ENCODE measurements at places on chromosomes 1 and 21.

- no peak for DNase-seq
Observed at GRCh38 chr1:82045221-82045620, 244.5 kb downstream of the ADGRL2 start.

DNA sequence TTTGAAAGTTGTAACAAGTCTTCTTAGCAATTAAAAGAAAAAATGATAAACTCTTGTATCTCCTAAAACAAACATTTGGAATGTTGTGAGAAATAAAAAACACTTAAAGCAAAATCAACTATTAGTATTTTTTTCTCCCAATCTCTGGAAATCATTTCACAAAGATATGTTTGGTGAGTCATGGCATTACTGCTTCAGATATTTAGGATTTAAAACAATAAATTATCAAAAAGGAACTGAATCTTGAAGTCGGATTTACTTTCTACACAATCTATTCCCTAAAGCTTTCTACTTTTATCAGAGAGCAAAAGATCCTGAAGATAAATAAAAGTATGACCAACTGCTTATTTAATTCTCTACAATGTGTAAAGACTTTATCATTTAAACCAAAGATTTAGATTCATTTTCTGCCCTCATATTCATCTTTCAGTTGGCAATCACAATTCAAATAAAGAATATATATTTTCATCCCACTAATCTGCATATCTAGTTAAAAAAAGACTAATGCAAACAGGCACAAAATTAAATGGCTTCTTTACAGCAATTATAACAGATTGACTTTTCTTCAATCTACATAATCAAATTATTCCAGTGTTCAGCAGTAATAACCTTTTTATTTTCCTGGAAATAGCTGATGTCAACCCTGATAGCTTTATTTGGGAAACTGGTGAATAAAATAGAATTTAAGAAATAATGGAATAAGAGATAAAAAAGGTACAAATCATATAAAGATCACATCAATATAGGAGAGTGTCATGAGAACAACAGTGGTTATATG, 230.0 kb downstream of the COP1 start:
- DNase-seq, result no peak

GRCh38 chr1:20652300-20652699, 8.9 kb downstream of the DDOST start:
- DNase-seq, result no peak

DNA sequence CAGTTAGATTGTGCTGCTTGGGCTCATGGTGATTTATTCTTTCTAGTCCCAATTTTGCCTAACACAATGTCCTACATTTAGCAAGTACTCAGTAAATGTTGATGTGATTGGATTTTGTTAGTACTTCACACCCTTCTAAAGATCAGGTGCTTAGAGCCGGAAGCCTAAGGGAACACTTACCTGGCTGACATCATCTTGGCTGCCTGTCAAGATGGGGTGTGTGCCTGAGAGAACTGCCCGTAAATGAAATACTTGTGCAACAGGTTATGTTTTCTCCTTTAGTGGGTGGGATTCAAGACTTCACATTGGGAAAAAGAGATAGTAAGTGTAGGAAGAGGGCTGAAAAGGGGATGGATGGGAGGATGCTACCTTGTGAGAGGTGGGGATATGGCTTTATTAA, 75.5 kb upstream of the MACF1 start:
- no peak for DNase-seq

DNA sequence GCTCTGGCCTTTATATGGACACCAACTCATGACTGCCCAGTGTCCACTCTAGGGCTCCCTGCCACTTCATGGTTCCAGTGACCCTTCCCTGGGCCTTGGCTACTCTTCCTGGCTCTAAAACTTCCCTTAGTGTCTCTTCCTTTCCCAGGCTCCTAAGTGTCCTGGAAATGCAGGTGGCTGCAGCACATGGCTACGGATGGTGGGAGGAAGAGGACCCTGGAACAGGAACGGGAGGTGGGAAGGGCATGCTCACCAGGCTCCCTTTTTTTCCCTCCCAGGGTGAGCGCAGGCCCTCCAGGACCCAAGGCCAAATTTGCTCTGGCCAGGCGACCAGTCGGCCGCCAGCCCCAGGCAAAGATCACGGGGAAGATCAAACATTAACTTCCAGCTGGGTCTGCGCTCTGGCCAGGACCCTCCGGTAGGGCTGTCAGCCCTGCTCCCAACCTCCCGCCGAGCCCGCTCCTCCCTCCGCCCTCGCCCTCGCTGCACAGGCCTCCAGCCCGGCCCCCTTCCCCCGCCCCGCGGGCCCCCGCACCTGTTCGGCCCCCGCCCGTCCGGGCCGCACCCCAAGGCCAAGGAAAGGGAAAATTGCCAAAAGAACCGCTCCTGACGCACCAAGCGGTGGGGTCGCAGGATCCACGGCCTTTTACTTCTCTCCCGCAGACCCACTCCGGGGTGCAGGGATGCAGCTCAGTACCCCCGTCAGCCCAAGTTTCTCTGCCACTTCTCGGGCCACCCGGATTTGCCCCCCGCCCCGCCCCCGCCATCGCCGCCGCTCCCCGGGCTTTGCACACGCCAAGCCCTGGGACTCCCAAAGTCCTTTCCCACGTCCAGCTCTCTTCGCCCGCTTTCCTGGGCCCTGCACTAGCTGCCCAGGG, 894 bp downstream of the TCEA3 start:
- no peak for DNase-seq

- no peak for DNase-seq
Observed at GRCh38 chr1:114740331-114740730, 17.5 kb downstream of the CSDE1 start.

DNA sequence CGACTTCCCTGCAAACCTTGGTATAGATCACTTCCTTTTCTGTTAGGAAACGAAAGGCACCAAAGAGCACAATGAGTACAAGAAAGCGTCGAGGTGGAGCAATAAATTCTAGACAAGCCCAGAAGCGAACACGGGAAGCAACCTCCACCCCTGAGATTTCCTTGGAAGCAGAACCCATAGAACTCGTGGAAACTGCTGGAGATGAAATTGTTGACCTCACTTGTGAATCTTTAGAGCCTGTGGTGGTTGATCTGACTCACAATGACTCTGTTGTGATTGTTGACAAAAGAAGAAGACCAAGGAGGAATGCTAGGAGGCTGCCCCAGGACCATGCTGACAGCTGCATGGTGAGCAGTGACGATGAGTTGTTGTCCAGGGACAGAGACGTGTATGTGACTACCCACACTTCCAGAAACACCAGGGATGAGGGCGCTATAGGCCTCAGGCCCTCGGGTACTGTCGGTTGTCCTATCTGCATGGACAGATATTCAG, 18.5 kb downstream of the FAM89A start:
- no peak for DNase-seq

DNA sequence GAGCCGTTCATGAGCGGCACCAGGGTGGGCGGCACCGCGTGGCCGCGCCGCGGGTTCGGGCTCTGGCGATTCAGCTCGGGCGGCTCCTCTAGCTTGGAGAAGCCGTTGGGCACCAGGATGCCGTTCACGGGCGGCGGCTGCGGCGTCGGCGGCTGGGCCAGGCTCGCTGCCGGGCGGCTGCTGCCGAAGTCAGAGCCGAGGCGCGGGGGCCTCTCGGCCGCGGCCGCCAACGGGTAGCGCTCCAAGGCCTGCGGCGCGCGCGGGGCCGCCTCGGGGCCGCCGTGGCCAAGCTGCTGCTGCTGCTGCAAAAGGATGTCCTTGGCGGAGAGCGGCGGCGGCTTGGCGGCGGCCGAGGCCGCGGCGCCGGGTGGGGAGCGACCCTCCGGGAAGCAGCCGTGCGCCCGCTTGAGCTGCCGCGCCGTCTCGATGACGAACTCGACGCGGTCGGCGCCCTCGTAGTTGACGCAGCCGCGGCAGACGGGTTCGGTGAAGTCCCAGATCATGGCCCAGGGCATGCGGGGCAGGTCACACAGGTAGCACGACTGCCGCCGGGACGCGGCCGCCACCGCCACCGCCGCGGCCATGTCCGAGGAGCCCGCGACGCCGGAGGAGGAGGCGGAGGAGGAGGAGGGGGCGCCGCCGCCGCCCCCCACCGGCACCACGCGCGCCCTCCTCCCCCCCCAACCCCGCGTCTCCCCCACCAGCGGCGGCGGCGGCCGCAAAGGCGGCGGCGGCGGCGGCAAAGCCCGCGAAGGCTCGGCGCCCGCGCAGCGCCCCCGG, 877 bp downstream of the IRF2BP2 start:
- peak; percentile 40 for DNase-seq

DNA sequence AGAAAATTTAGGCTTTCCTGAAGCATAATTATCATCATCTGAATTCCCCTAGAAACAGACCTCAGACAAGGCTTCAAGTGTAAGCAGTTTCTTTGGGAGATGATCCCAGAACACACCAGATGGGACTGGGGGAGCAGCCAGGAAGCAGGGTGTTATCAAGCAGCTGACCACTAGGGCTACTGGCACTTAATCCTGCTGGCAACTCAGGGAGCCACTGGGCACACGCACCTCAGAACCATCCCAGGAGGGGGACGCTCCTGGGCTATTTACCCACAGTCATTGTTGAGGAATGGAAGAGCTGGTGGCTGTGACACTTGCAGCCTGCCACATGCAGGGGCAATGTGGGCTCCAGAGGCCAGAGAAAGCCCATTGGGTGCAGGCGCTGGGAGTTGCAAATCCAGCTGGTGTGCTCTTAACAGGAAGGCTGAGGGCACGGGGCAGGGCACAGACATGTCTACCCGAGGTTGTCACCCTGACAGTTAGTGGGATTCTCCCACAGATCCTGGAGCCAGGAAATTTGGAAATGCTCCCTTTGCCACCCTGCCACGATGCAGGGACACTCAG, 15.1 kb upstream of the IL22RA1 start:
- no peak for DNase-seq

Measured in left ventricle myocardium inferior (tissue), 1 donor.